Stimulated activated naive CD8-positive, alpha-beta T cell treated with anti-CD3 and anti-CD28 coated beads, Interleukin-15, Interleukin-2, amounts not matched to agents 100 U/mL and 50 U/mL, for 24 hours (primary cell): ENCODE measurements at places on chromosomes 1 and 21.

- no peak for DNase-seq
These were observed 130.0 kb upstream of the BEND5 start for GRCh38 chr1:48906729-48907128.

DNA sequence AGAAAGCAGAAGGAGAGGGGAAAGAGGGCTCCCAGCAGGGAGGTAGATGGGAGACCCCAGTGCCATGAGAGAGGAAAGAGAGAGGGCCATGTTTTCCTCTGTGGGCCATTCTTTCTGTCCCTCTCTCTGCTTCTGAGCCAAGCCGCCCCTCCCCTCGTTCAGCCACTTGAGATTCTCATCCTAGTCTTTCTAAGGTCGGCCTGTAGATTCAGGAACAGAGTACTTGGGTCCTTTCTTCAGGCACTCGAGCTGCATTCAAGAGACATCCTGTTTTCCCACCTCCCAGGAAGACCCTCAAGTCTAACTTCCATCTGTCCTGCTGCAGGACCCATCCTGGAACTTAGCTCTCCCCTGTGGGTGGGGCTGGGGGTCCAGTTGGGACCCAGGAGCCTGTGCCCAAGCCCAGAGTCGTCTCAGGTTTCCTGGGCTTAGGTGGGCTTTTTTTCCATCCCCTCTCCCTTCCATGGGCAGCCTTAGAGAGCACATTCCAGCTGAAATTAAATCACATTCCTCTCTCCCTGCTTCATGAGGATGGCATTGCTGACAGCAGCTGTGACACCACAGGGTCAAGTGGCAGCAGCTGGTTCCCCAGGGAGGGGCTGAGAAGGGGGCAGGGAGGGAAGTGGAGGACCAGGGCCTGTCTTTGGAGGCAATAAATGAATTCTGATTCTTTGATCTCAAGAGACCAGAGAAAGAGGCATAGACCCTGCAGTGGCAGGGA lies 13.0 kb downstream of the NES start:
- no peak for DNase-seq

DNA sequence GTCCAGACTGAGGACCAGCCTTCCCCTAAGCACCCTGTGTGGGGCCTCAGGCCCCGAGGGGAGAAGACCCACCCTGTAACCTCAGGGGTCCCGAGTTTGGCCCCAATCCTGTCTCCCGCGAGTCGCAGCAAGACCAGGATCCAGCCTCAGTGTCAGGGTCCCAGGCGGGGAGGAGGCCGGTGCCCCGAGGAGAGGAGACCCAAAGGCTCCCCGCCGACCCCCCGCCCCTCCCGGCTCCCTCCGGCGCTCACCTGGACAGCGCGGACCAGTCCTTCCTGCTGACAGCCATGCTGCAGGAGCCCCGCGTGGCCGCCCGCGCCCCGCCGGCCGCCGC lies at the start of gene LAD1:
Gene LAD1 (minus strand): TSS at position 307 of the 334 bp plus-strand sequence. CDS start 18 bp downstream, at position 289.
- DNase-seq, result no peak

DNA sequence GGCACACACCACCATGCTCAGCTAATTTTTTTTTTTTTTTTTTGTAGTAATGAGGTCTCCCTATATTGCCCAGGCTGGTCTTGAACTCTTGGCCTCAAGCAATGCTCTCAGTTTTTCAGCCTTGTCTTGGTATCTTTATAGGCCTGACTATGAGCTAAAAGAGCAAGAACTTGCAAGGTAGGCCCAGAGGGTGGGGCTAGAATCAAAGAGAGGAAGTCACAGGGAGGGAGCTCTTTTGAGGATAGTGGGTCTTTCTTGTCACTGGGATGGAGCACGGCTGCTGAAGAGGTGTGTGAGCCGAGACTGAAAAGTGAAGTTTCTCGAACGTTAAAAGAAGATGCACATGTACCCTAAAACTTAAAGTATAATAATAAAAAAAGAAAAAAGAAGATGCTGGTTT lies 260.0 kb upstream of the BEND5 start:
- no peak for DNase-seq

GRCh38 chr1:64901663-64902062 lies 64.7 kb downstream of the JAK1 start:
- no peak for DNase-seq

DNA sequence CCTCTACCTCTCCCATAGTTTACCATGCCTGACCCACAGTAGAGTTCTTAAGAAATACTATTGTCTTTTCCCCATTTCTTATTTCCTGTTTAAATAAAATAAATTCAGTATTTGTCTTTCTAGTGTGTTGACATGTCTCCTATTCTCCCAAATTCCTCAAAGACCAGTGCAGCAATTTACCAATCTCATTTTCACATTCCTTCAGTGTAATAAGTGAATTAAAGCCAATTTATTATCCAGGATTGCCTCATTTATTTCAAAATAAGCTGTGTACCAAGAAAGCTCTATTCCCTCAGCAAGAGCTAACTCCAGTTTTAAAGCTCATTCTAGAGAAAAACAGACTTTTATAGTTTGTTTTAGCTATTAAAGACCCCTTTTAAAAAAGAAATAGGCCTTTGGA lies 49.9 kb downstream of the DISC1 start:
- DNase-seq, result no peak

GRCh38 chr1:26336477-26337205 lies 17.3 kb downstream of the CRYBG2 start:
- peak; percentile 88 for DNase-seq

DNA sequence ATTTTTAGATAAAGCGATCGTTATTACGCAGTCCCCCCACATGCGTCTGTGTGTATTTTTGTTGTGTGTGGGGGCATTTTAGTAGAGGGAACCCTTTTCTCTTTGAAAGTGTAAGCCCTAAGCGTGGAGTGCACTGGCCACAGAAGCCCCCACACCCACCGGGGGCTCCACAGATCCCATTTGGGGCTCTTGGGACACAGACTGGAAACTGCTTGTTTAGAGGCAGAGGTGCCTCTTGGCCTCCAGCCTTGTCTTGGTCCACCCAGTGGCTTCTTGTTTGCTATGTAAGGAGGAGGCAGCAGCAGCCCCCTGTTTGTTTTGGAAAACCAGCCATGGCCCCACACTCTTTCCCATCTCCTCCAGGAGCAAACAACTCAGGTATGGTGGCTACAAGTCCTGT lies 42.8 kb downstream of the SLC37A1 start:
- no peak for DNase-seq

DNA sequence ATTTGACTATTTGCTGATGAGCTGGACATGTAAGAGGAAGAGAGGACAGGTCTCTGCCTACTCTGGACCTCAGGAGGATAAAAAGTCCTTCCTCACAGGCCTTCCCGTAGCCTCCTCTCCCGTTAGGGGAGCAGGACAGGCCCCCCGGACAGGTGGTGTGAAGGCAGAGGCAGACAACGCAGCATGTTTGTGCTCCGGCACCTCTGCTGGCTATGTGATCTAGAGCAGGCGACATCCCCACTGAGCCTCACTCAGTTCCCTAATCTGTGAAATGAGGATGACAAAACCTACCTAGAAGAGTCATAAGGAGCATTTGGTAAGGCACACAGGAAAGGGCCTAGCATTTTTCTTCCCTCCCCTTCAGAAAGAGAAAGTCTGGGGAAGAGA lies 34.8 kb downstream of the KIAA1614 start:
- no peak for DNase-seq

DNA sequence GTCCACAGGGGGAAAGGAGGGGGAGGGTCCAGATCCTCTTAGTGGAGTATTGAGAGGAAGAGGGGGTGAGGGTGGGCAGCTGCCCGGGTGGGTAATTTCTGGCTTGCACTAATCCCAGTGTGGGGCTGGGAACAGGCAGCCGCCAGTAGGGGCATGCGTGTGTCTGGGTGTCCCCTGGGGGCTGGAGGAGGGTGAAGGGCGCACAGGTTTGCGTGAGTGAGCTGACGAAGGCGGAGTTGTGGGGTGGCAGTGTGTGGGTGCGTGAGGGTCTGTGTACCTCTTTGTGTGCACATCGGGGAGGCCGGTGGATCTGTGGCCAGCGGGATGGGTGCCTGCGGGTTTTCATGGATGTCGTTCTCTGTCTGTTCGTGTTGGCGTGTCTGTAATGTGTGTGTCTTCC lies 97.3 kb downstream of the PAX7 start:
- no peak for DNase-seq

- DNase-seq, result no peak
These were observed 36.7 kb downstream of the ETNK2 start for GRCh38 chr1:204115116-204115515.

DNA sequence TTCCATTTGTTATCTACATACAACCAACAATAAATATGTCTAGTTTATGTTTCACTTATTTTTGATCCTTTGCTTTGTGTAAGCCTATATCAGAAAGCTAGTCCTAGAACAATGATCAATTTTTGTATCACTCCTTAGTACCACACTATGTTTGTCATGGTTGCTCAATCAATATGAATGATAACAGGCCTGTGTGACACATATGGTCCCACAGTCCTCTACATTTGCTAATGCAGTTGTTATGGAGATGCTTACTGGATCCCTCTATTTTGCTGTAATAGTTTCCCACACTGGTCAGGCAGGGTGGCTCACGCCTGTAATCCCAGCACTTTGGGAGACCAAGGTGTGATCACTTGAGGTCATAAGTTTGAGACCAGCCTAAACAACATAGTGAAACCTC lies 59.1 kb downstream of the ERO1B start:
- DNase-seq, result no peak

DNA sequence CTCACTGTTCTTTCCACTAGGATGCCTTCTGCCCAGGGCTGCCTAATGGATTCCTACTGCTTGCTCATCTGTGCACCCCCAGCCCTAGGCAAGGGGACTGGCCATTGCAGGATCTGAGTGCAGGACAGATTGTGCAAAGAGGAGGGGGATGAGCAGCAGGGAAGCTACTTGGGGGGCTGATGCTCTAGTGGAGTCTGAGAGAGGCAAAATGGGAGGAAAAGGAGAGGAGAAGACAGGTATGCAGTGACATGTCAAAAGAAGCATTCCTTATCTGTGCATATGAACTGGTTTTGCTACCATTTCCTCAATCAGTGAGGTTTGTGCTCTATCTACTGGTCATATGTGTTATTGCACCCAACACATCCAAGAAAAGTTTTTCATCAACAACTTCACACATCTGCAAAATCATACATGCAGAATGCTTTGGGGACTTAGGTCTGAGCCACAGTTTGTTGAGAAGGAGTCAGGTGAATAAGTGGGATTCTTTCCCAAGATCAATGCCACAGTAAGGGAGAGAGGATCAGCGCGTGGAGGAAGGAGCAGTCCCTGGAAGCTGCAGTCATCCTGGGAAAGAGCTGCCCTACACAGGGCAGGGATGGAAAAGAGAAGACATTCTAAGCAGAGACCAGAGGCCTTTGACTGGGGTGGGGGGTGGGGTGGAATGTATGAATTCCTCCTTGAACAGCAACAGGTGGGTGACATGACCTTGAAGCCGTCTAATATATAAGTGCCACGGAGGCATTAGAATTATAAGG lies 14.4 kb downstream of the SLC5A9 start:
- DNase-seq, result no peak

- no peak for DNase-seq
These were observed 8.9 kb upstream of the RGS1 start for GRCh38 chr1:192566657-192567056.

- no peak for DNase-seq
These were observed 1.4 kb downstream of the STXBP3 start for GRCh38 chr1:108747898-108748297.

DNA sequence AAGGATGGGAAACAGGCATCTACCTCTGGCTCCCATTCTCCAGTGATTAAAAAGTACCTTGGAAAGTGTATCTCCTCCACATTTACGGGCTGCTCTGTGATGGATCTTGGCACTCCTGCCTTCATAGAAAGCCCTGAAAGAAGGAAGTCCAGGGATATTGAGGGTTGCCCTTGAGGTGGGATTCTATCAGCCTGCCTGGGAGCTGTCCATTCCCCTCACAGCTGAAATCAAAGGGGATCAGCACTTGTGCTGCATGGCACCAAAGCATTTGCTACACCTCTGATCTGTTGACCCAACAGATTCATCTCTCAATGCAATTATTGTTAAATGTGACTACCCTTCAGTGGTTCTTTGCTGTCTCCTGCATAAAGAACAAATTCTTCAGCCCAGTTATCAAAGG lies 442.0 kb upstream of the RUNX1 start:
- no peak for DNase-seq
